A549 treated with RU486 at 1 μM for 4 hours (cell line): ENCODE measurements at places on chromosomes 6 and 20. TPM values are rescaled to one million over a fixed set of nuclear protein-coding genes. Genes with fewer than 3 reads are reported as not detected.

HAO1 gene
- not detected in 5 replicates for total RNA-seq

HDAC2 gene
- total RNA-seq, result 63.3 to 102 TPM (median 86.7 TPM) in 5 replicates

KCNK17 gene
- total RNA-seq, result not detected in 5 replicates

GNRH2 gene
- total RNA-seq, result 0.22 to 0.53 TPM in 2 of 5 replicates, not detected in the others

WFDC2 gene
- total RNA-seq, result not detected in 5 replicates
